ENCODE measurements at places on chromosomes 3 and 15.

- DNase-seq = no peak
Measured at GRCh38 chr3:141411251-141411771, 43.0 kb downstream of the ZBTB38 start.

GRCh38 chr3:20853890-20854289 lies 667.9 kb upstream of the SGO1 start:
- DNase-seq = no peak

DNA sequence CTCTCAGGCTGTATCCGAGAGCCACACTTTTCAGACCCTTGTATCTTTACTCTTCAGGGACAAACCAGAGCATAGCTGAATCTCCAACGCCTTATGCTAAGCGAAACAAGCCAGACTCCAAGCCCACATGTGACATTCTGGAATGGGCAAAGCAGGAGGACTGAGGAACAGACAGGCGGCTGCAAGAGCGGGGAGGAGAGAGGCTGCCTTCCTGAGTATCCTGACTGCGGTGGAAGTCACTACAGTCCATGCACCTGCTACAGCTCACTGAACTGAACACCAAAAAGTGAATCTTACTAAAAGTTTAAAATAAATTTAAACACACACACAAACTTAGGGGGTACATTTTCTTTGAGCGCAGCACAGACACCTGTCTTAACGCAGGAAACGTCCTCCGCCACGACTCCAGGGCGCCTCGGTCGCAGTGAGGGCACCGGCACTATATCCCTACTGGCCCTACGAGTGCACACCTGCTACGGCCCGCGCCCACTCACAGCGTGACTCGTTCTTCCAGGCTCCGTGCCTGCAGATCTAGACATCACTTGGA lies 1.4 kb downstream of the CYFIP1 start:
- no peak for DNase-seq

DNA sequence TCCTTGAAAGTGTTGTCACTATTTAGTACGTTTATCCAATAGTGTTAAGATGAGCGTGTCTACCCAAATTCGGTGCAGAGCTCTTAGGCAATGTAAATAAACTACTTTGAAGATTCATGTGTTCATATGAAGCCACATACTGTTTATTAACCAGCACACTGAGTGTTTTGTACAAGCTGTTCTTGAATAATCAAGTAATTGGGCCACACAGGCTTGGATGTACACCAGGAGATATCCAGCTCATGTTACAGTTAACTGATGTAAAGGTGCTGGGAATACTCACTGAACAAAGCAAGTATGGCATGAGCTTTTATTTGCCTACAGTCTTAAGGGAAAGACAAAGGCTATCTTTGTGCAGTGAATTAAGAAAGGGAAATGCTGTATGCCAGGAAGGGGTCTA lies 632 bp upstream of the DHX36 start:
- DNase-seq = no peak

DNA sequence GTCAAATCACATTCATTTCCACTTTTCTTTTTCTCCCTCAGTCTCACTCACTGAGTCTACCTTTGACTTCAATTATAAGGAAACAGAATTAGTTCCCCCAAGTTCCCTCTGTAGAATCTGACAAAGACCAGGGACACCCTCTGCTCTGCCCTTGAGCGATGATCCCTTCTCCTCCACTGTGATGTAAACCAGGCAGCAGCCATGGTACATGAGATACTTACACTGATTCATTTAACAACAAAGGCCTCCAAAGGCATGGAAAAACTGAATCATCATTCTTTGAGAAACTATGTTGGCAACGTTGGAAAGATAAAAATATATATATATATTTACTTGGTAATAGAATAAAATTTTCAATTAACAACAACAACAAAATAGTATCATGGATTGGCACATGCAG lies 84.1 kb downstream of the P3H2 start:
- no peak for DNase-seq

DNA sequence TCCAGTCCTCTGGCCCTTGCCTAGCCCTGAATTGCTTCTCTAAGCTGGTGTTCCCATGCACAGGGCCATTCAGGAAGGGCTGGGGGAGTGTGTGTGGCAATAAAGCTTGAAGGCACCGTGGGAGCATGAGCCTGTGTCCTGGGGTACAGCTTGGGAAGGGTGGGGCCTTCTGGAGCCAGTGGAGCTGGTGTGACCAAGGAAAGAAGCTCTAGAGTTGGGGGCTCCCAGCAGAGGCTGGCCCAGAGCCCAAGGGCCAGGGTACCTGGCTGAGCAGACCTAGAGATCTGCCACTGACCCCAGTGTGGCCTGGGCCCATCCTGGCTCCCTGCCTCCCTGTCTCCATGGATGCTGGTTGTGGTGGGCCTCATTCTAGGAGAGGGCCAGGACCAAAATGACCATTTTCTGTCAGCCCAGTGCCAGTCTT lies 8.1 kb downstream of the ABTB1 start:
- no peak for DNase-seq

DNA sequence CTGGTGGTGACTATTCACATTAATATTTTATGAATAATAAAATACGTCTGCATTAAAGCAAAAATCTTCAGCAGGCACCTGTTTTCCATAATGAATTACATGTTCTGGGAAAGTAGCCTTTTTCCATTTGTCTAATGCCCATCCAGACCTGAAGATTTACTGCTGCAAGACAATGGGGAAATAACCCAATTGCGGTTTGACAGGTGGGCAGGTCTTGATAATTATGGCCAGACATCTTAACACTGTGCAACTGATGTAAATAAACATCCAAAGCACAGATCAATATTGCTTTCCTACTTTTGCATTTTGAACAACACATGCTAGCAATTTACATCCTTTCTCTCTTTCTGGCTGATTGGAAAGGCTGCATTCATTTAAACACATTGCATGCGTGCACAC lies 173.9 kb downstream of the MEIS2 start:
- DNase-seq = no peak

DNA sequence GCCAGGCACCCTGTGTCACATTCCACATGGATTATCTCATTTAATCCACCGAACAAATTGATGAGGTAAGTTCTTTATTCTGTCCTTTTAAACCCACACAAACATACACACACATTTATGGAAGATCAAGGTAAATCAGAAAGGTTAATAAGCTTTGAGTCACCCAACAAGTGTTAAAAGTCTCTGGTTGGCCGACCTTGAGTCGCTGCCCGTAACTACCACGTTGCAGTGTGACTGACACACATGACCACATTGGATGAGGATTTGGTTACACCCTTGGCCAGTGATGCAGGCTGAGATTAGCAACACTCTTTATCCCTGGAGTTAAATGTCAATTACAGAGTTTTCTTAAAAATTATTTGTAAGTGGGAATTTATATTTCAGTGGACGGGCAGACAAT lies 19.2 kb downstream of the FOXP1 start:
- DNase-seq = no peak

DNA sequence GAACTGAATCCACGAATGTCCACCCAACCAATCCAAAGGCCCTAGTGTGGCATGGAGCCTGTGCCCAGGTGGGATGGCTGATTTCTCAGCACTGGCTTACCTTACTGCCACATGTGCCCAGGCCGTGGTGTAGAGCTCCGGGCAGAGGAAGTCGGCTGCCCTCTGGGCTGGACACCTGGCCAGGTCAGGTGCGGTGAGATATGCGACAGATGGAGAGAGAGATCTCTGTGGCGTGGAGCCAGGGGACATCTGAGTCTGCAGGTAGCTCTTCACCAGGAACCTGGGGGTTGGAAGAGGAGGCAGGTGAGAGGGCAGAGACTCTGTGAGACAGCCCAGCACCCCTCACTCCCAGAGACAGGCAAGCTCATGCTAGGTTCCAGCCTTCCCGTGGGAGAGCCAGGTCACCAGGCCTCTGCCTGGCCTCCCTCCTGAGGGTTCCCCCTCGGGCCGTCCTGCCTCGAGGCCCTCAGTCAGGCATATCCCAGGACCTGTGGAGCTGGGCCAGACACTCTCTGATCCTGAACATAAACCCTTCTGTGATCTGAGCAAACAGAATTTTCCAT lies 12.6 kb downstream of the ACOX2 start:
- no peak for DNase-seq
